ENCODE measurements at places on chromosomes 16 and 17. TPM values are rescaled to one million over a fixed set of nuclear protein-coding genes. Genes with fewer than 3 reads are reported as not detected.
A peak's percentile ranks its signal among the peaks of the same experiment; 100 is the strongest.

The KRTAP4-1 gene
- not detected for total RNA-seq

The KCNJ18 gene
- not detected for total RNA-seq

The CNGB1 gene
- not detected for total RNA-seq

The NHLRC4 gene
- total RNA-seq, result 0.80 TPM

The TMEM235 gene
- not detected for total RNA-seq

The GRAPL gene
- 9.9 TPM for total RNA-seq

The C16orf89 gene
- total RNA-seq, result not detected

The KRT25 gene
- not detected for total RNA-seq

The KIF2B gene
- not detected for total RNA-seq

The ACE gene
- 0.61 TPM for total RNA-seq

DNA sequence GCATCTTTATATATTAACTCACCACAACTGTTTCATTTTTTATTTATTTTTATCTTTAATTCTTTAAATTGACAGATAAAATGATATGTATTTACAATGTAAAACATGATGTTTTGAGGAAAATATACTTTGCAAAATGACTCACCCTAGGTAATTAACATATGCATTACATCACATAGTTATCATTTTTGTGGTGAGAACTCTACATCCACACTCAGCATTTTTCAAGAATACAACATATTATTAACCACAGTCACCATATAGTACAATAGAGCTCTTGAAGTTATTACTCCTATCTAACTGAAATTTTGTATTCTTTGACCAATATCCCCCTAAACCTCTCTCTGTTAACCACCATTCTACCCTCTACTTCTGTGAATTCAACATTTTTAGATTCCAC is 194.7 kb upstream of the KIF2B start:
- no peak for ATAC-seq

GRCh38 chr16:58024486-58025350 is 836 bp upstream of the MMP15 start:
- ATAC-seq, result peak; percentile 25

DNA sequence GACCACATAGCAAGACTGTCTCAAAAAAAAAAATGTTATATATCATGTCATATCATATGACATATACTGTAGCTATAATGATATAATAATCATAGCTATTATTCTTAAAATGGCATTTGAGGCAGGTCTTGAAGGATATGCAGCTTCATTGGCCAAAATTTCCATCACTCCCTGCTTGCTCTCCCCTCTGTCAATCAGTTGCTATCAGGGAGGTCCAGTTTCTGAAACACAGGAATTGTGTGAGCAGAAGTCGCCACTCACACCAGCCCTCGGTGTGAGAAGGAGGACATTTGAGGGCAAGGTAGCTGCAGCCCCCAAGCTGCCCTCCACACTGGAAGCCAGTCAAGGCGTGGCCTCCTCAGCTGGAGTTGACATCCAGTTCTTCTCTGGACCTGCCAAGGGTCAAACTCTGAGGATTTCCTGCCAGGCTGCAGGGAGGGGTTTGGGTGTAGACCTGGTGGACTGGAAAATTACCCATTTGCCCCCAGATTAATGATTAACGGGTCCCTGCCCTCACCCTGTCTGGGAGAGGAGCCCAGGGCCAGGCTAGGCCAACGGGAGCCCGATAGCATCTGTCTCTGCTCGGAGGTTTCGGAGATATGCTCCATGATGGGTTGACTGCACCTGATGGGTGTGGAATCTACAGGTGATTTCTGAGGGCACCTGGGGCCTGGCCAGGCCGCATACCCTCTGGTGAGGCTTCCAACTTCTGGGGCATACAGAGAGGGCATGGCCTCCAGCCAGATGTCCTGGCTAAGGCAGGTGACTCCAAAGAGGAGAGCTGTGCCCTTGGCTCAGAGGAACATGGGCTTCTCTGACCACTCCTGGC is 18.8 kb downstream of the WNT9B start:
- ATAC-seq, result no peak

DNA sequence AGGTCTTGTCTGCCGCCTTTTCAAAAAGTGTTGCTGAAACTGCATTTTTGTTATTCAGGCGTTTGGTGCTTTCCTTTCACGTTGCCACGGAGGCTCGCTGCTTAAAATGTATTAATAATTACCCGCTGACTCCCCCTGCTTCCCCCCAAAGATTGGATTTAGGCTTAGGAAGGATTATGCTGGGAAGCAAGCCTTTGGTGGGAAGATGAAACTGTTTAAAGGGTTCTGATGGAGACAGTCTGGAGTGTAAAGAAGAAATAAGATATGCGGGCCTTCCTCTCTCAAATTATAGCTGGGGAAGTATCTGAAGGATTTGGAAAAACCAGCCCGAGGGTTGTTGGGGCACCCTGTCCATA is 1.1 kb downstream of the KSR1 start:
- ATAC-seq, result no peak

DNA sequence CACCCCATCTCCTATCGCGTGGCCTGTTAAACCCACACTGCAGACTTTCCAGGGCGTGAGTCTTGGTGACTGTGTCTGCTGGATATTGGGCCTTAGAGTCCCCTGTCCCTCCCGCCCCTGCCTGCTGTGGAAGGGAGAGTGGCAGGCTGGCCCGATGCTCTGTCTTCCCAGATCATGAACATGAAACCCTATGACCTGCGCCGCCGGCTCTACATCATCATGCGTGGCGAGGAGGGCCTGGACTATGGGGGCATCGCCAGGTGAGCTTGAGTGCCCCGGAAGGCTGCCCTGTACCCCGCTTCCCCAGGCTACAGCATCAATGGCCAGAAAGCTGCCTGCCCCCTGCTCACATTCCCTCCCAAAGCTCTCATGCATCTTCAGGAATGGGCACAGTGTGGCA is 19.5 kb upstream of the CLEC18A start:
- ATAC-seq, result no peak

DNA sequence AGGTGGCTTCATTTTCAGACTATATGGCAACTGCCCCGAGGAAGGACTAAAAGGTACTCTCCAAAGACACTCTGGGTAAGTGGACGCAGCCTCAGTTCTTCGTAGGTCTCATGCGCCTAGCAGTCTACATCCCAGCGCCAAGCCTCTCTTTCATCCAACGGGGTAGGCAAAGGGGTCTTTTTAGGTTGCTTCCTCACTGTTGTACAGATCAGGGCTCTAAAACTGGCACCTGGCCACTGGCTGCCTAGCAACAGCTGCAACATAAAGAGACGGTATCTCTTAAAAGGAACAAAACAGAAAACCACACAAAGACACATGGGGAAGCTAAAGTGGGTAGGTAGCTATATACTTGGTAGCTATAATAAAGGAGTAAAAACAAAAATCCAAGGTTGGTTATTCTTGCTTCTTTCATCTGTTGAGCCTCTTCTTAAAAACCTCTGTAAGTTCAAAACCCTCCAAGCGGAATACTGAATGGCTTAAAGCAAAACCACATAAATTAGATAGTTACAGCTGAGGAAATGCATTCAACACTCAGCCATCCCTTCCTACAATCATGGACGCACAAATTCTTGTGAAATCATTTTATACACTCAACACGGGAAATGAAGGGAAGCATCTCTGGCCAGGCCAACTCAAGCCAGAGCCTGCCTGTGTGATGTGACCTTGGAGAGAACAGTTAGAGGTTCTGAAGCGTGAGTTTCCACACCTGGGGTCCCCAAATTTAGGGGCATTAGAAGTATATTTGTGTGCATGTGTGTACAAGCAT is 22.7 kb downstream of the CYTH1 start:
- peak; percentile 70 for ATAC-seq

DNA sequence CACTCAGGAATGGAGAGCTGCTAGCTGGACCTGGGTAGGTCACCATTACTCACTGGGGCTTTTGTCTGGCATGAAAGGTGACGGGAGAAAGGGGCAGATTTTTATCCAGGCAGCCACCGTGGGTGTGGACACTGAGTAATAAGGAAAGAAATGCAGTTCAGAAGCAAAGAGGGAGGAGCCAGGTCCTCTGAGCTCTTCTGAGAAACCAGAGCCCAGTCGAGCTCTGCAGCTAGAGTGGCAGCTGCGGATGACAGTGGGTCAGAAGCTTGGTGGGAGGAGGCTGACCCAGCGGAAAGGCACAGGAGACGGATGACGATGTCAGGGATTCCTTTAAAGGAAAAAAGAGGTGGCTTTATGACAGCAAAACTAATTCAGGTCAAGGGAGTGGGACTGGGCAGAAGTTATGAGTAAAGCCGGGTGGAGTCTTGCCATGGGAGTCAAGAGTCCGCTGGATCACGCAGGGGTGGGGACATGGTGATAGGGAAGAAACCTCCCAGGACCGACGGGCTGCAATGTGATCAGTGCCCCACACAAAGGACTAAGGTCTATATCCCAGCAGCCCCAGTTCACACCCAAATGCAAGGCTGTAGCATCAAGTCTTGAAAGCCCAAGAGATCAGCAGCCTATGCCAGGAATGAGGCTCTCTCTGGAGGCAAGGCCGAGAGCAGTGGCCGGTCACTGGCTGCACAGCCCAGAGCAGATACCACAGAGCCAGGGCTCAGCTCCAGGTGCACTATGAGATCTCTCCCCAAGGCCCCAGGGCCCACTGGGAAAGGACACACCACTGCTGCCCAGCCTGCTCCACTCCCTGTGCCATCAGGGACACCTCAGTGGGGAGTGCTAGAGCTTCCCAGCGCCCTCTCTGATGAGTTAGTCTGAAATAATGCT is 6.3 kb upstream of the MNT start:
- peak; percentile 83 for ATAC-seq

DNA sequence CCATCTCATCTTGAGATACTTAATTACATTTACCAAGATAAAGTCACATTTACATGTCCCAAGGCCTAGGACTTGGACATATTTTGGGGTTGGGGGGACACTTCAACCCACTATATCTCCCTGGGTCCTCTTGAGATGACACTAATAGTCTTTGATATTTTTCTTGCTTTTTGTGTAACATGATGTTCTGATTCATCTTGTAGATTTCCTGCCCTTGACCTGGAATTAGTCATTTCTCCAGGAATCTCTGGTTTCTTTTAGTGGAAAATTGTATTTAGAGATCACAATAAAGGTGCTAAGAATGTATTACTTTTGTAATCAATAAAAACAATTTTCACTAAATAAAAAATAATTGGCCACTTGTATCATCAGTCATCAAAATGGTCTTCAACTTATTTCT is 157.3 kb downstream of the VPS53 start:
- no peak for ATAC-seq

- no peak for ATAC-seq
Observed at GRCh38 chr16:12988071-12988470, 86.7 kb downstream of the SHISA9 start.

DNA sequence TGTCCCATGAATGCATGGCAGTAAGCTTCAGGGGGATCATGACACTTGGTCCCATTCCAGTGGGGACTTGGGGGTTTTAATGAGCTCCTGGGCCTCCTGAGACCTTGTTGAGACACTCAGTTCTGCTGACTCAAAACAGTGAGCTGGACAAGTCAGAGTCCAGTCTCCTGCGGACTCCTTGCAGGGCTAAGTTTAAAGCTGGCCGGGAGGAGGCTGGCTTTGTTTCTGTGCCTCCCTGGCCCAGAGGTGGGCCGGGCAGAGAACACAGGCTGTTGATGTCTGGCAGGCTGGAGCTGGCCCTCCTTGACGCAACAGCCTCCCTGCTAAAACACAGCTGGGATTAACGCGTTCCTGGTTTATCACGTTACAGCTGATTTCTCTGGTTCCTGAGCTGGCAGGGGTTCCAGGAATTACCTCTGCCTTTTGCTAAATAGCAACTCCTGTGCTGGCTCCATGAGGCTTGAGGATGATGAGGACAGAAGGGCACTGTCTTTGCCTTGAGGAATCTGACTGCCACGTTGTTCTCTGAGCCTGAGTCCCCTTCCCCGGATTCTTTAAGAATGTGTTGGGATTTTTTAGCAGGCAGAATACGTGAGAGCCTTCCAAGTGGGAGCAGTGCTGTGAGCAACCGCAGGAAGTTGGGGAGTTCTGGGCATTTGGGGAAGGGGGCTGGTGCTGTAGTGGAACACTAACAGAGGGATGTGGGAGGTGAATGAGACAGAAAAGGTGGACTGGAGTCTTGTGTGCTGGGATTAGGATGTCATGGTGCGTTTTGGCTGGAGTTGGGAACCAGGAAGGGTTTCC is 2.0 kb downstream of the GPT2 start:
- ATAC-seq, result no peak

DNA sequence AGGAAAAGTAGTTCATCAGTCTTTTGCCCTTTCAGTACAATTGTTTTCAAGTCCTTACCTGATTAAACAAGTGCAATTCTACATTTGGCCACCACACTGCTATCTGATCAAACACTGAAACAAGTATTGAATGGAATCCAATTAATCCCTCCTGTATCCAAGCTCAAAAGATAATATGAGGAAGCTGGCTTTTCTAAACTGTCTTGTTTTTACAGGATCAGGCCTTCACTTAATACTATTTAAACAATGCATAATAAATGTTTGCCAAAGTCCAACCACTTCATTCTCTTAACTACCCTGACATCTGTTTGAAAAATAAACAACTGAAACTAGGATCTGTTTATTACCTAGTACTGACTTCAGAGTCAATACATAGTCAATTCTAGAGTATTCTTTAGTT is 131.6 kb downstream of the MRTFB start:
- no peak for ATAC-seq

DNA sequence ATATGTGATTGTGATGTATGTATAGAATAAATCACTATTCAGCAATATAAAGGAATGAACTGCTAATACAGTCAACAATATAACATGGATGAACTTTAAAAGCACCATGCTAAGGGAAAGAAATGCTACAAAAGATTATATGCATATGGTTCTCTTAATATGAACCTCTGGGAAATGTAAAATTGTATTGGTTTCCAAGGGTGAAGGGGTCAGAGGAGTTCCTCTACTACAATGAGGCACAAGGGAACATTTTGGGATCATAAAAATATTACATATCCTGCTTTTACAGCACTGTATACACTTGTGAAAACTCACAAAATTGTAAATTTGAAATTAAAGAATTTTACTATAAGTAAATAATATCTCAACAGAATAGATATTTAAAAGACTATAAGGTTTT is 111.4 kb downstream of the CA10 start:
- no peak for ATAC-seq

DNA sequence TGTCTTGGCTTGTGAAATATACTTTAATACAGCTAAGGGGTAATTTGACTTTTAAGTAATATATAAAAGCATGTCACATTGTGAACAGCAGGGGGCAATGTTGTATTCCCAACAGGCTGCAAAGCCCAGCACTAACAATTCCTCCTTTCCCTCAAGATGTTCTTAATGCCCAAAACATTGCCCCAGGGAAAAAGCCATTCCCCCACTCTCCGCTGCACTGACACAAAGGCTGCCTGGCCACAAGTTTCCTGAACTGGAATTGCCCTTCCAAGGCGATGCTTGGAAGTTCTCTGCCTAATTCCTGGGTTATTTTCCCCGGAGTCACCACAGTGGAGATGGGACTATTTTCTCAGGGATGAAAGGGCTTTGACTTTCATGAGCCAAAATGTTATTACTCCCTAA is 27.2 kb downstream of the CLEC16A start:
- ATAC-seq, result no peak

DNA sequence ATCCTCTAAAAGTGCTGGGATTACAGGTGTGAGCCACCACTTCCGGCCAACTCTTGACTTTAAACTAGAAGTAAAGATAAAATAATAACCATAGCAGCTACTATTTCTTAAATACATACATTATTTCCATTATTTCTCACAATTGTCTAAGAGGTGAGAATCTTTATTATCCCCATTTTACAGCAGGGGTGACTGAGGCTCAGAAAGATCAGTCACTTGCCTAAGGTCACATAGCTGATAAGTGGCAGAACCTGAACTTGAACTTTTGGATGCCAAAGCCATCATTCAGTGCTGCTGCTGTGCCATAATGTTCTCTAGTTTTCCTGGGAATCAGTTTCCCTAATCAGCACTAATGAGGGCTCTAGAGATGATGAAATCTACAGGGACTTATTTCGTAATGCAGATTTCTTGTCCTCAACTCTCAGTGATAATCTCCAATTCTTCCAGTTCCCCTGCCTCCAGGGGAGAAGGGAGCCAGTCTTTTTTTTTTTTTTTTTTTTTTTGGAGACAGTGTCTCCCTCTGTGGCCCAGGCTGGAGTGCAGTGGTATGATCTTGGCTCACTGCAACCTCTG is 25.2 kb upstream of the GPRC5B start:
- no peak for ATAC-seq

Data from activated T-helper 17 cell treated with anti-CD3 and anti-CD28 coated beads, Interleukin-2, amount 50 U/mL, for 72 hours (primary cell).